ENCODE measurements at places on chromosomes 16 and 17.

- DNase-seq: no peak
Measured at GRCh38 chr17:14775731-14776492, 475.0 kb downstream of the HS3ST3B1 start.

GRCh38 chr17:73068322-73069153, 23.9 kb downstream of the SLC39A11 start:
- no peak for DNase-seq

GRCh38 chr17:3754066-3754457, 30.4 kb downstream of the HASPIN start:
- no peak for DNase-seq

- DNase-seq: no peak
Measured at GRCh38 chr17:46834846-46835245, 16.4 kb upstream of the WNT3 start.

DNA sequence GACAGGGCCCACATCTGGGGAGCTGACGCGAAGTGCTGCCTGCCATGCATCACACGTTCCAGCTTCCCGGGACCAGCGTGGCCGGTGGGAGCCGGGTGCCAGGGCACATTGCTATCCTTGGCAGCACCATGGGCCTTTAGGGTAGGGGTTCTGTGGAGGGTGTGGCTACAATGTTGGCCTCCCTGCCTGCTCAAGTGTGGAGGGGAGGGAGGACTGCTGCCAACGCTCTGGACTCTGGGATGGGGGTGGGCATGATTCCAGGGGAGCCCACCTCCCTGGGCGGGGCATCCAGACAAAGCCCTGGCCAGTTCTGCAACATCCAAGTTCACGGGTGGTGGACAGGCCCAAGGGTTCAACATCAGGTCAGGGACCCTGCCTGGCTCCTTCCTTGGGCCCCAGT, 13.9 kb downstream of the GRB7 start:
- DNase-seq: no peak

DNA sequence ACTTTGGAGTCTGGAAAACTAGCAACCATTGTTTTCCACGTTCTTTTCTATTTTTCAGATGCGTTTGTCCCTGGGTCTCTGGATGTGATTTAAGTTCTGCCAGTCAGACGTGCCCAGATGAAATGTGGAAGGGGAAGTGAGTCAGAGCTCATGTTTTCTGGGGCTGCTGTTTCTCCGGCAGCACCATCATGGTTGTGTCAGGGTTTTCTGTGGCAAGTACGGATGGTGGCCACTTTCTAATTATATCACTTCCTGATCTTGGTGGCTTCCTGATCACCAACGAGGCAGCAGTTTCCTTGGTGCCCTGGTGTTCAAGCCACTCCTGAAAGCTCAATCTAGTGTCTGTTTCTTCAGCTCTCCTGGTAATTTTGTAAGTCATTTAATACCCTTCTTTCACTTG, 31.4 kb upstream of the PMFBP1 start:
- DNase-seq: peak; percentile 15

- no peak for DNase-seq
Measured at GRCh38 chr16:73768786-73769203, 527.8 kb upstream of the PSMD7 start.

DNA sequence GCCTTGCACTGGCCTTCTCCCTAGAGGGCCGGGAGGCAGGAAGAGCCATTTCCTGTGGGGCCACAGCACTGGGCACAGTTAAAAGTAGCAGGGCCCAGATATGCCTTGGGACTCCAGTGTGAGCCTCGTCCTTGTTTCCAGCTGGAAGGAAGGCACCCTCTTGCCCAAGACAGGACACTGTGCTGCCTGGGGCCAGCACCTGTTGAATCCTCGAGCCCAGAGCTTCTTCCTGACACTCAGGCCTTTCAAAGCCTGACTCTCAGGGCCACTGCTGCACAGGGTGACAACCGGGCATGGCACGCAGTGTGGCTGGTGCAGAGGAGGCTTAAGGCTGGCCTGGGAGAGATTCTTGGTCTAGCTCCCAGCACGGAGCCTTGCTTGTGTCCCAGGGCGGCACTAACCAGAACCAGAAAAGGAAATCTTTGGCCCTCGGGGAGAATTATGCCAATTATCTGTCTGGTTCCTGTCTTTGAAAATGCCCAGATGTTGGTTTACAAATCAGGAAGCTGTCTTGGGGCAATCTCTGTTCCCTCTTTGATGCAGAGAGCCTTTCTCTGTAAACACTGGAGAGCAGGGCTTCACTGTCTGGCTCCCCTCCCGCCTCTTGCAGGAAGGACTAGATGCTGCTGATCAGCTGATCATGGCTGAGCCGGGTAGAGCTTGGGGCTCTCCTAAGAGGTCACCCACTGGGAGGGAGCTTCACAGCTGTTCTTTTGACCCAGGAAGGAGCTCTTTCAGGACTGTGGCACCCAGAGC, 11.1 kb downstream of the LDHD start:
- DNase-seq: no peak

DNA sequence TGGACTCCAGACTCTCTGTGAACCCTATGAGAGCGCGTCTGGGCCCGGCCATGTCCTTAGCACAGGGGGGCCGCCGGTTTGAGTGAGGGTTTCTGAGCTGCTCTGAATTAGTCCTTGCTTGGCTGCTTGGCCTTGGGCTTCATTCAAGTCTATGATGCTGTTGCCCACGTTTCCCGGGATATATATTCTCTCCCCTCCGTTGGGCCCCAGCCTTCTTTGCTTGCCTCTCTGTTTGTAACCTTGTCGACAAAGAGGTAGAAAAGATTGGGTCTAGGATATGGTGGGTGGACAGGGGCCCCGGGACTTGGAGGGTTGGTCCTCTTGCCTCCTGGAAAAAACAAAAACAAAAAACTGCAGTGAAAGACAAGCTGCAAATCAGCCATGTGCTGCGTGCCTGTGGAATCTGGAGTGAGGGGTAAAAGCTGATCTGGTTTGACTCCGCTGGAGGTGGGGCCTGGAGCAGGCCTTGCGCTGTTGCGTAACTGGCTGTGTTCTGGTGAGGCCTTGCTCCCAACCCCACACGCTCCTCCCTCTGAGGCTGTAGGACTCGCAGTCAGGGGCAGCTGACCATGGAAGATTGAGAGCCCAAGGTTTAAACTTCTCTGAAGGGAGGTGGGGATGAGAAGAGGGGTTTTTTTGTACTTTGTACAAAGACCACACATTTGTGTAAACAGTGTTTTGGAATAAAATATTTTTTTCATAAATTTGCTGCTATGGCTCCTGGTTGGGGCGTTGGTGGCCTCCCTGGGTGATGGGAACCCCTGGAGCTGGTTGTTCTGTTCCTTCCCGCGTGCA, 23.1 kb downstream of the STAT5A start:
- peak; percentile 69 for DNase-seq

- DNase-seq: no peak
Measured at GRCh38 chr16:85512808-85513115, 100.4 kb upstream of the GSE1 start.

GRCh38 chr16:2827374-2827791, 2.7 kb upstream of the ZG16B start:
- DNase-seq: no peak

GRCh38 chr16:14497245-14498082, 132.6 kb downstream of the PARN start:
- DNase-seq: no peak

- no peak for DNase-seq
Measured at GRCh38 chr16:83365166-83365565, 442.6 kb upstream of the HSBP1 start.

DNA sequence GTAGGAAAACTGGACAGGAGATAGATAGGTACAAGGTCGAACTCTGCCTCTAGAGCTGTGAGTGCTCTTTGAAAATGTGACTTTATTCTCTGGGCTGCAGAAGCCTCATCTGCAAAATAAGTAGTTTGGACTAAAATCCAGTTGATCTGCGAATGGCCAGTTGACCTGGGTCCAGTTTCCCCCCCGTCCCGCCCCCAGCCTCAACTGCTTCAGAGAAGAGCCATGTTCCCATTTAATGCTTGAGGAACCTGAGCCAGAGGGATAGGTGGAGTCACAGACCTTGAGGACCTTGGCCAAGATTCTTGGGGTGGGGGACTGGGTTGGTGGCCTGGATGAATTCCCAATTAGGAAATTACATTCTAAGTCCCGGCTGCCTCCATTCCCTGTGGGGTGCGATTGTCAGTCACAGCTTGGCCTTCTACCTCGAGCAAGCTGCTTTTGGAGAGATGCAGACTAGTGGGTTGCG, 14.1 kb downstream of the TBX2 start:
- DNase-seq: no peak

DNA sequence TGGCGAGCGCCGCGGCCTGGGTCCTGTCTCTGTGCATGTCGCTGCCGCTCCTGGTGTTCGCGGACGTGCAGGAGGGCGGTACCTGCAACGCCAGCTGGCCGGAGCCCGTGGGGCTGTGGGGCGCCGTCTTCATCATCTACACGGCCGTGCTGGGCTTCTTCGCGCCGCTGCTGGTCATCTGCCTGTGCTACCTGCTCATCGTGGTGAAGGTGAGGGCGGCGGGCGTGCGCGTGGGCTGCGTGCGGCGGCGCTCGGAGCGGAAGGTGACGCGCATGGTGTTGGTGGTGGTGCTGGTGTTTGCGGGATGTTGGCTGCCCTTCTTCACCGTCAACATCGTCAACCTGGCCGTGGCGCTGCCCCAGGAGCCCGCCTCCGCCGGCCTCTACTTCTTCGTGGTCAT, 6.8 kb downstream of the SSTR5 start:
- DNase-seq: no peak

DNA sequence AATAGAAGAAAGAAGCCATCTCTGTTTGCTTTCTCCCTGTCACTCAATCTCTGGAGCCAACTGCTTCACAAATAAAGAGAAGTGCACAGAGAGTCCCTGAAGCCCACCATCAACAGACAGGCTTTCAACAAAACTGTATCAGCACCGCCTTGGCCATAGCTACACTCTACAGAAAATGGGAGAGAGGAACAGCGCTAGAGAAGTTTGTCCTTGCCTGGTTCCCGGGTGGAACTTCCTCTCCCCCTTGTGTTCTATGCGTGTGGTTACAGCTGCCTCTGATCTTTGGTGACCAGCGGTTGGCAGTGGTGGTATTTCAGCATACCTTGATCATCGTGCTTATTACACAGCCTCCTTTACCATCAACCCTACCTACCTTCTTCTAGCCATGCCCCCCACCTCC, 91.4 kb upstream of the CCL2 start:
- no peak for DNase-seq

- peak; percentile 85 for DNase-seq
Measured at GRCh38 chr16:70653809-70654771, 7.7 kb downstream of the IL34 start.

- no peak for DNase-seq
Measured at GRCh38 chr16:58026139-58026704, 668 bp downstream of the MMP15 start.

GRCh38 chr17:65155622-65156021, 18.5 kb downstream of the RGS9 start:
- no peak for DNase-seq

DNA sequence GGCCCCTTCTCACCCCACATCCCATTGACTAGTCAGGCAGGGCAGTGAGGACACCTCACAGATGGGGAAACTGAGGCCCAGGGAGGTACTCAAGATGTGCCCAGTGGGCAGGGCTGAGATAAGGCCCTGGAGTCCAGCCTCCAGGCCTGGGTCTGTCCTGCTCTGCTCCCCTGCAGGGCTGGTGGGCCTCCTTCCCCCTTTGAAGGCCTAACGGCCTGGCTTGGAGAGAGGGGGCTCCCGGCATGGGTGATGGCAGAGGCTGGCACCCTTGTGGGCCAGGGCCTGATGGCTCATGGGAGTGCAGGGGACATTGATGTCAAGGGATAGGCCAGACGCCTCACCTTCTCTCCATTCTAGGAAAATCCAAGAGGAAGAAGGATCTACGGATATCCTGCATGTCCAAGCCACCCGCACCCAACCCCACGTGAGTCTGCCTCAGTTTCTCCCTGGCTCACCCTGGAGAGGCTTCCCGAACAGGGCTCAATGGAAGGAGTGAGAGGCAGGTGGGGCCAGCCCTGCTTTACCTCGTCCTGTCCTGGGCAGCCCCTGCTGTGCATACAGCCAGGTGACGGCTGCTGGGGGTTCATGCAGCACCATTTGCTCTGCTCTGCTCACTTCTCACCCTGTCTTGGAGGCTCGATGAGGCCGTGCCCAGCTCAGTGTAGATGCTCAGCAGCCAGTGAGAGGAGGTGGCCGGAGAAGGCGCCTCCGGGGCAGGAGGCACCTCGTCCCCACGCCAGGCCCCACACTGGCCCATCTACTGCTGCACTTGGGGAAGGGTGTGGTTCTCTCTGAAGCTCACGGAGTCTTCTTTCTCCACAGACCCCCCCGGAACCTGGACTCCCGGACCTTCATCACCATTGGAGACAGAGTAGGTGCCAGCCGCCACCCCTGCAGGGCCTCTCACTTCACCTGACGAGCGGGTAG, 13.8 kb downstream of the MAP2K3 start:
- no peak for DNase-seq

DNA sequence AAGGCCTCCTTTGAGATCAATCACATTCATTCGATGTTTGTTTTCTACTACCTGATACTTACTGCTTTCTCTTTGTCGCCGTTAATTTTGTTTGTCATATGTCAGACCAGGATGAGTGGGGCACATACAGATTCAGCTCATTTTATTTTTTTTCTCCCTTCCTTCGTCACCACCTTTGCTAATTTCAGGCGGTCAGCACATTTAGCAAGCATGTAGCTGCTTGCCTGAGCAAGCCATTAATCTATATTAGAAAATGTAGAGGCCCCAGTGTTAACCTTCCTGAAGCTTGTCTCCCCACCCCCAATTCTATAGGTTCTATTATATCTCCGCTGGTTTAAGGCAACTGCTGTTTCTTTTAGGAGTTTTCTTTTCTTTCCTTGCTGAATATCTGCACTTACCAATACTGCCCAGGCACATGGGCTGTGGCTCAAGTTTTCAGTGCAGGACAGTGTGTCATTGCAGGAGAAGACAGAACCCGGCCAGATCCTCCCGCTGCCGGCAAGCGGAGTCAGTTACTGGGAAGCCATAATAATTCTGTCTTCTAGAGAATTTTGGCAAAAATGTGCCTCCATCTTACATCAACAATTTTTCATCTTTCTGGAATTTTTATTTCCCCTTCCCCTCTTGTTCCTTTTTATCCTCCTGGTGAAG, 714.3 kb downstream of the WWOX start:
- no peak for DNase-seq

- no peak for DNase-seq
Measured at GRCh38 chr16:55421226-55421625, 57.8 kb upstream of the MMP2 start.

GRCh38 chr17:73247726-73248125, 14.0 kb downstream of the CPSF4L start:
- DNase-seq: no peak
